ENCODE measurements at places on chromosomes 13 and 19.

DNA sequence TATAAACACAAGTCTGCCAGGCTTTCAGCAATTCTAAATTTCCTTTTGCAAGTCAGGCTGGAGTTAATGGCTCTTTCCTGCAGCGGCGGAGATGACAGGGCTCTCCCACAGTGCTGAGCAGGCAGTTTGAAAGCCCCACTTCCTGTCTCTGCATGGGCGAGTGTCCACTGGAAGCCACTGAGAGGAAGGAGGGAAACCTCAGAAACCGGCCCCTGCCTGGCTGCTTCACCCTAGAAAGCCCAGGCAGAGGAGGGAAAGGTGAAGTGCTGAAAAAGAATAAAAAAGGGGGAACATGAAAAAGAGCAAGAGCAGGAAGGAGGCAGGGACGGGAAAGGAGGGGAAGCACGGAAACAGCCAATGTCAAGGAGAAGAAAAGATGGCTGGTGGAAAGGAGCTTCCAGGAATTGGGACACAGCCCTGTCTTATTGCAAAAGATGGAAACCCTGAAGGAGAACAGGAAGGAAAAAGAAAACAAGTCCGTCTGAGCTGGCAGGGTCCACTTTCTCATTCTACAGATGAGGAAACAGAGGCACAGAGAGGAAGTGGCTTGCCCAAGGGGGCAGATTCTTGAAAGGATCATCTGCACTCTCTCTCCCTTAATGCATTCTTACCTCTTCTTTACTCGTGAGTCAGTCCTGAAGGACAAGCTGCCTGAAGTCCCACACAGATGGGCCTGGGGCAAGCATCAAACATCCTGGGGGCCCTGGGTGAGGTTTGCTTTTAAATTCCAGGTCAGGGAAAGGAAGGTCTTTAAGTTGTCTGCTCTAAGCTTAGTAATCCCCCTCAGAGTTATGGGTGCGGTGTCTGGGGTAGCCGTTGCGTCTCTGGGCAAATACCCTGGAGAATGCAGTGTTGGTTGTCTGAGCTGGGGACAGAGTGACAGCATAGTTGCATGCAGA lies 38.8 kb upstream of the ALOX5AP start:
- no peak for DNase-seq

DNA sequence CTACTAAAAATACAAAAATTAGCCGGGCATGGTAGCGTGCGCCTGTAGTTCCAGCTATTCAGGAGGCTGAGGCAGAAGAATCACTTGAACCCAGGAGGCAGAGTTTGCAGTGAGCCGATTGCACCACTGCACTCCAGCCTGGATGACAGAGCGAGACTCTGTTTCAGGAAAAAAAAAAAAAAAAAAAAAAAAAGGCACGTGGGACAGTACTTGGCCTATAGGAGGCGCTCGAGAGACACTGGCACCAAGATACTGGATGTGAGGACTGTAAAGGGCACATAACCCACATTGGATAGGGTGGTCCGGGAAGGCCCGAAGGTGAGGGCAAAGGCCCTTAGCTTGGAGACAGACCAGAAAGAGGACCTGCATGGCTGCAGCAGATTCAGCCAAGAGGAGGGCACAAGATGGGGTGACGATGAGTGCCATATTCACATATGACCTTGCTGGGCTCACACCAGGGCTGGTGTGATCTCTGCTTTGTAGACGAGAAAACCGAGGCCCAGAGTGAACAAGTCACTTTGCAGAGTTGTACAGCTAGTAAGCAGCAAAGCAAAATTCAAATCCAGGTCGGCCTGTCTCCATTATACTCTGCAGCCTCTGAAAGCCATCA lies 89.4 kb downstream of the DPF1 start:
- no peak for DNase-seq

DNA sequence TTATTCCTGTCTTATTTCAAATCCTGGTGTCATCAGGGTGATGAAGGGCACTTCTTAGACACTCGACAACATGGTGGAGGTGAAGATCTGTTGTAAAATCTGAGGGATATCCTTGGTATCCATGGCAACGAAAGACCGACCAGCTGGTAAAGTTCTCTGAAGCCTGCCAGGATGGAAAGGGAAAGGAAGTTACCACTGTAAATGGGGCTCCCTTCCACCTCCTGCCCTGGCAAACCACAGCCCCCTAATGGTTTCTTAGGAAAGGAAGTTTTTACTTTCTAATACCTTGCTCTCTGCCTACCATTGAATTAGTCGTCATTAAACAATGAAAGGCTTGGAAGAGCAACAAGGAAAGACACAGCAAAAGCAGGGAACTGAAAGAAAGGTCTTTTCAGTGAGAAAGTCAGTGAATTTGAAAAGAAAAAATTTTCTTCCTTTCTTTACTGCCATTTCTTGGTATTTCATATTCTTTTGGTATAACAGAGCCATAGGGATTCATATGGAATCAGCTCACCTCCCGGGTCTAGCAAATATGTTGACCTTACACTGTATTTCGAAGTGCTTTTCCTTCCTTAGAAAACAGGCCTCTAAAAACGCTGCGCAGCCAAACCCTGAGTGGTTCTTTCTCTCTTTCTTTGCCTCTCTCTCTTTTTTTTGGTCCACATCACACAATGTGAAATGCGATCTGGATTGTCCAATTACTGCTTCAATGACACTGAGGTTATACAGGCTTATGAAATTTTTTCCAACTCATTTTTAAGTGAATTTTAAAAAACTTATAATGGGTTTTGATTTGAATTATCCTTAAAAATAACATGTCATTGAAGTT lies 111.0 kb downstream of the RGCC start:
- DNase-seq = no peak

- DNase-seq = no peak
Observed at GRCh38 chr13:18948664-18949488, 232.7 kb downstream of the TUBA3C start.

DNA sequence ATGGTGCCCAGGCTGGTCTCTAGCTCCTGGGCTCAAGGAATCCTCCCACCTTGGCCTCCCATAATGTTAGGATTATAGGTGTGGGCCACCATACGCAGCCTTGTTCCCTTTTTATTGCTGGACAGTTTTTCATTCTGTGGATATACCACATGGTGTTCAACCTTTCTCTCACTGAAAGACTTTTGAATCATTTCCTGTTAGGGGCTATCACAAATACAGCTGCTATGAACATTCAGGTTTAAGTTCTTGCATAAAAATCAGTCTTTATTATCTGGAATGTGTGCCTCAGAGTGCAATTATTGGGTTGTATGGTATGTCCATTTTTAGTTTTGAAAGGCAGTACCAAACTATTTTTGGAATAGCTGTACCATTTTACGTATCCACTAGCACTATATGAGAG lies 647.2 kb downstream of the LIG4 start:
- DNase-seq = no peak

DNA sequence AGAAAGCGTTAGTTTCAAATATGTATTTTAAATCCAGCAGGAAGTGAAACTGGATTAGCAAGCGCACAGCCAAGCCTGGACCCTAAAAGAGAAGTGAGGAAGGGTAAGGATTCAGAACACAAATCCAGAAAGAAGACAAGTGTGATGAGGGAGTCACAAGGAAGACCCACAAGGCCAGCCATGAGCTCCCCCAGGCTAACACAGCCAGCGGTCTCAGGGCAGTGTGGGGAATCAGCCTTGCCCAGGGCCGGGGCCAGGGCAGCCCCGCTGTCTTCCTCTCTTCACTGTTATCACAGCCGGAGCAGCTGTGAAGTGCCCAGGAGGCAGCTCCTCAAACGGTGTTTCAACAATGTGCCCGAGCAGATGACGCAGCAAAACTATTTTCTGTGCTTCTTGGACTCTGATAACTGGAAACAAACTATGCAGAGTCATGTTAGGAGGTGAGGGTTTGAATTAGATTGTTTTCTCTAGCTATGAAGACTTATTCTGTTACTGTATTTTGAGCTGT lies 12.2 kb upstream of the CDC16 start:
- DNase-seq = no peak

DNA sequence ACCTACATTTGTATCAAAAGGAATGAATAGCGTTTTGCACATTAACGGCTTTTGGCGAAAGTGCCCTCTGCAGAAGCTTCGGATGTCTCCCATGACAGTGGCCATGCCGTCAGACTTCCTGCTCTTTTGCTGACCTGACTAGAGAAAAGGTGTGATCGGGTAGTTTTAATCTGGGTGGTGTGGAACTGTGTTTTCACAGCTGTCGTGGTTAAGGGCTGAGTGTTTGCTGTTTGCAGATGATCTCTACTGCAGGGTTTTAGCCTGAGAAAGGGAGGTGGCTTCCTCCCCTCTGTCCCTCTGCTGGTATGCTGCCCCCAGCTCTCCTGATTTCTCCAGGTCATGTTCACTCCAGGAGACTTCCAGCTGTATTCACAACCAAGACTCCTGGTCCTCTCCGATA lies 22.4 kb downstream of the ZNF71 start:
- no peak for DNase-seq

GRCh38 chr13:75217949-75218348 lies 264.0 kb downstream of the TBC1D4 start:
- DNase-seq = no peak

DNA sequence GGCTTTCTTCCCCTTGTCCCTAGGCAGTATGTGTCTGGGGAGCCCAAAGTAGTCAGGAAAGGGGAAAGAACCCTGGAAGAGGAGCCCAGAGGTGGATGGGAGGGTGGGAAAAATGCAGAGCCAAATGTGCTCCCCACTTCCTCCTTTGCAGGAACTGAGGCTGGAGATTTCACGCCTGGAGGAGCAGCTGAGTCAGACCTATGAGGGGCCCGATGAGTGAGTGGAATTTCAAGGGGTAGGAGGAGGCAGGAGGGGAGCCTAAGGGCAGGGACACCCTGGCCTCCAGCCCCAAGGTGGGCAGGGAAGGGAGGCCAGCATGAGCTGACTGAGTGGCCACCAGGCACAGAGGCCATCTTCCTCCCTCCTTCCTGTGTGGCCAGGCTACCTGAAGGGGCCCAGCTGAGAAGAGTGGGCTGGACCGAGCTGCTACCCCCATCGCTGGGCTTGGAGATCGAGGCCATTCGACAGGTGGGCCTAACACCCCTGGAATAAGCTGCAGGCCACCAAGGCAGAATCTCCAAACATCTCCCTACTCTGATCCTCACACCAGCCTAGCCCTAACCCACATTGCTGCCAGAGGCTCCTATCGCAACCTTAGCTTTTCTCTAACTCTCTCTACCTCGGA lies 14.3 kb downstream of the PTH2 start:
- DNase-seq = no peak

- peak; percentile 20 for DNase-seq
Observed at GRCh38 chr13:42970824-42971690, 21.0 kb downstream of the EPSTI1 start.

GRCh38 chr13:25874907-25875306 lies 176.9 kb downstream of the SHISA2 start:
- DNase-seq = peak; percentile 30

DNA sequence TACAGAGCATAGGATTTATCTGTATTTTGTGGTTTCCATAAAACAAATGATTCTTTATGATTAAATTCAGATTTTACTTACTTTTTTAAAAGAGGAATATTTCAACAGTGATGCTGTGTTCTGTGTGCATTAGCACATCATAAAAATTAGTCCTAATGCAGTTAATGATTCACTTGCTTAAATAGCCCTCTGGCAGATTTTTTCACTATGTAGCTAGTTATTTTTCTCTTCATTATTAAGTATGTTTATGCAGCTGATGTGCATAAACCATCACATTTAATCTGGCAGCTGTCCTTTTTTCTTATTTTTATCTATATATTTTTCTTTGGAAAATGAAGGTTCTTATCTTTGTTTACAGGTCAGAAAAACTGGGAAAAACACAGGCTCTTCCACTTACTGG lies 127.2 kb downstream of the ZNF486 start:
- DNase-seq = no peak

Measured in stimulated activated CD4-positive, alpha-beta T cell treated with anti-CD3 and anti-CD28 coated beads, Interleukin-1b, Interleukin-23, amount 100 ng/mL, for 4 hours (primary cell).